Stimulated activated CD4-positive, alpha-beta T cell treated with anti-CD3 and anti-CD28 coated beads, Interleukin-1b, Interleukin-23, amount 100 ng/mL, for 1 hour (primary cell): ENCODE measurements at places on chromosomes 2 and 18.

DNA sequence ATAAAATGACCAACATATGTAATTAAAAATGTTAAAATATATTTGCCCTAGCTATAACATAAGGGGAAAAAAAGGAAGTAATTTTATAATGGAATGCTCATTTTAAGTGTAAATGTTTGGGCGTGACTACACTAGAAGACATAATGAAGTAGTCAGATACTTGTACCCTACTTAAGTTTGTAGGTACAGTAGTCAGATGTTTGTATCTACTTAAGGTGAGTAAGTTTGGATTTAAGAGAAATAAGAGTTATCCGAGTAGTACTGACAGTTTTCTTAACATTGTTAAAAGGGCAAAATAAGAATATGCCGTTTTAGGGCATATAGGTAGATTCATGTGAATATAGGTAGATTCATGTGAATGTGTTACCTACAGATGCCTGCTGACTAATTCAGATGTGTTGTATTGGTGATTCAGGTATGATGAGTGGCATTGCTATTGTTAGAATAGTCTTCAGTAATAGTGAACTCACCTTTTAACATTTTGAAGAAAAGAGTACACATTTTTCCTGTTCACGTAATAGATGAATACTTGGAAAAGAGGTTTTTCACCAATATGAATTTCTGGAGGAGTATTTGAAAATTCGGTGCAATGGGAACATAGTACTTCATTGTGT is 14.9 kb downstream of the VAPA start:
- no peak for DNase-seq

GRCh38 chr2:114628481-114628880 is 186.0 kb downstream of the DPP10 start:
- DNase-seq: no peak

- no peak for DNase-seq
These were observed 935.7 kb downstream of the LRP1B start for GRCh38 chr2:141195087-141195486.

GRCh38 chr2:159508140-159508539 is 108.2 kb downstream of the BAZ2B start:
- no peak for DNase-seq

DNA sequence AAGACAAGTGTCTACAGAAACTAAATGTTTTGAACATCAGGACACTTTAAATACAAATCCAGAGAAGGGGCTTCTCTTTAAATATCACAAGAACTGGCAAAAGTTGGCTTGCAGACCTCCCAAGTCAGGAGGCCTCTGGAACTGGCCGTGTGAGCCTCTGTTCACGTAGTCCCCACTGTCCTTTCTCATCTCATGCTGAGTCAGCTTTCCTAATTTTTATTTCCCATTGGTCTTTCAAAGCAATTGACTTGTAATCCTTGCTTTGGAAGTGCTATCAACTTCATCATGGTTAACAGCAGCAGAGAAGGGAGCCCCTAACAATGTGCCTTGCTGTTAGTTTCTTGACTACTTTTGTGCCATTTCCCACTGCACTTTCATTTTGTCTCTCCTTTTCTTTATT is 303.3 kb downstream of the DPP10 start:
- no peak for DNase-seq

DNA sequence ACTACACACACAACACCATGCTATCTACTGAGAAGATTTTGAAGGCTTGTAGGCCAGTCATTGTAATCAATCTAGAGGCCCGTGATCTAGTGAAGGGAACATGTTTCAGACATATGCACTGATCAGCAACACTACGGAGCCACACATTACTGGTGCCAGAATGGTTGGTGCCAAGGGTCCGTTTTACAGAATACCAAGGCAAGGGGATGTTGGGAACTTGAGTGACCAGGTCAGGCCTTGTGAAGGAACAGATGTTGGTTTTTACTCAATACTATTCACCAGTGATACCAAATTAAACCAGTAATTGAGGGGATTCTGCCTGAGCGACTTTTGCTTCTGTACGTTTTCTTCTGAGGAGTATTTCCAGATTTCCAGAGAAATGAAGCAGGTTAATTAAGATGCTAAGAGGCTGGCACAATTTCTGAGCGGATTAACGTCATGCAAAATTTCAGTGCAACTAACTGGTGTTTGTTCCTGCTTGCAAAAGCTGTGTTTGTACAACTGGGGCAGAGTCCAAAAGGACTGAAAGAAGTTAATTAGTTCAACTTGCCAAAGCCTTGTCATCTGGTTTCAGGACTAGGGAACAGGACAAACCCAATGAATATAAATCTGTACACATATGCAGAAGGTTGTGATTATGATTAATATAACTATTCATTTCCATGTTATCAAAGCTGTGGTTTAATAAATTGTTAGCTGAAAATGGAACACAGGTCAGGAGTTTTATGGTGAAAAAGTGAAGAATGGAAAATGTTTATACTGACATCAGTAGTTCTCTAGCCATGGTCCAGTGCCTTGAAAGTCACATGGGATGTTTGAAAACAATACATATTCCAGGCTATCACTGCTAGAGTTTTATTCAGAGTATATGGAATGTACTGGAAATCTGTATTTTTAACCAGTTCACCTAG is 432.1 kb upstream of the DCC start:
- DNase-seq: no peak

DNA sequence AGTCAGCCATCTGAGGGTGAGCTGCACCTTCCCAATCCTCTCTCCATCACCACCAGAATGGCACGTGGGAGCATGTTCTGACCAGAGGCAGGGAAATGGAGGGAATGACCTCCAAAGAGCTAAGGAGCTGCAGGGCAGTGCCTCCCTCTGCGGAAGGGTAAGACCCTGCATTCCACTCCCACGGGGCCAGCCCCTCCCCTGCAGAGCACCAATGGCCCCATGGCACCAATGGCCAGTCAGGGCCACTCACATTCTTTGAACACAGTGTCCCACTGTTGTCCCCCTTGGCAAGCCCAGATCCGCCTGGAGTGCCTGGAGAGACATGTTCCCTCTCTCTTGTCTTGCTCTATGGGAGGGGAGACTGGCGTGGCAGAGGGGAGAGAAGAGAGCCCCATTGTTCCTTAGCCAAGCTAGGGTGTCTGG is 164.4 kb downstream of the TNS1 start:
- no peak for DNase-seq

DNA sequence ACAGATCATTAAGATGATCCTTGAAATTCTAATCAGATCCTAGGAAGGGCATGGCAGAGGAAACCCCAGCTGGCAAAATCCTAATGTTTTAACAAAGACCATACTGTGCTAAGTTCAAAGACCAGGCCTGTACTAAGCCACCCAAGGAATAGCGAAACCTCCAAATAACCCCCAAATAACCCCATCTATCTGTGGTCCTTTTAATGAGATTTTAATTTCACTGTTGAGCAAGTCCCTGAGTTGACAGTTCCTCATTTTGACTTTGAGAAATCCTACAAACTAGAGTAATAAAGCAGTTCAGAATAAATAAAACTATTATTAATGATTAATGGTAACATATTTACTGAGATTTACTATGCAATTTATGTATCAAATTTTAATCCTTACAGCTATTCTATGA is 259.8 kb downstream of the STK39 start:
- no peak for DNase-seq

- DNase-seq: no peak
These were observed 237.2 kb downstream of the RNF152 start for GRCh38 chr18:61655630-61656029.
